ENCODE measurements at places on chromosomes 11 and 22.
A peak's percentile ranks its signal among the peaks of the same experiment; 100 is the strongest.

DNA sequence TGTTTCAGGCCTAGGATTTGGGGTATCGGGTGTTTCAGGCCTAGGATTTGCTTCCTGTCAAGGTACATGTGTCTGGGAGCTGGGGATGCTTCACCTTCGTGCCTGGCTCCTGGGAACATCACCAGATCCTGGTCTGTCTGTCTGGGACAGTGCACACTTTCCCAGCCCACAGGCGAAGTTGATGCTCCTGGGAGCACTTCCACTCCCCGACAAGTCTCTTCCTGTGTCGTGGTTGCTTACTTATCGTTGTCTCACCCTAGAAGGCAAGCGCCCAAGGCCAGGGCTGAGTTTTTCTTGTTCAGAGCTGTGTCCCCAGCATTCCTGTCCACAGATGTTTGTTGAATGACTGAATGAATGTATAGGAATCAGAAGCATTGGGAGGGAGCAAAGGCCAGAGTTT, 71.5 kb downstream of the LINC01488 start:
- no peak for DNase-seq

DNA sequence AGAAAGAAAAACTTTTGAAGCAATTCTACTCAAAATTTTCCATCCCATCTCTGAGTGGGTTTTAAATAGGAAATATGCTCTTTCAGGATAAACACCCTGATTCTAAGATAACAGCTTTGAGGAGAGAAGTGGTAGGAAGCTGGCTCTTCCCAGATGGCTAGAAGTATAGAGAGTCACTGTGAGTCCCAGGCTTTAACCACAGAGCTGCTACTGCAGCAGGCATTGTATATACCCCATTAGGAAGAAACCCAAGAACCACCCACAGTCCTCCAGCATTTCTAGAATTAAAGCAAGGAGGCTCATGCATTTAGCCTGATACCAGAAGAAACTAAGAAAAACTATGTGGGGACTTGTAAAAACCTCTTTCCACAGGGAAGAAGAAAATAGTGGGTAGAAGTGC, 1405.6 kb upstream of the TENM4 start:
- DNase-seq, result no peak

GRCh38 chr22:30824711-30825110, 130.0 kb downstream of the OSBP2 start:
- no peak for DNase-seq

- no peak for DNase-seq
Measured at GRCh38 chr11:113632981-113633380, 73.1 kb downstream of the TMPRSS5 start.

DNA sequence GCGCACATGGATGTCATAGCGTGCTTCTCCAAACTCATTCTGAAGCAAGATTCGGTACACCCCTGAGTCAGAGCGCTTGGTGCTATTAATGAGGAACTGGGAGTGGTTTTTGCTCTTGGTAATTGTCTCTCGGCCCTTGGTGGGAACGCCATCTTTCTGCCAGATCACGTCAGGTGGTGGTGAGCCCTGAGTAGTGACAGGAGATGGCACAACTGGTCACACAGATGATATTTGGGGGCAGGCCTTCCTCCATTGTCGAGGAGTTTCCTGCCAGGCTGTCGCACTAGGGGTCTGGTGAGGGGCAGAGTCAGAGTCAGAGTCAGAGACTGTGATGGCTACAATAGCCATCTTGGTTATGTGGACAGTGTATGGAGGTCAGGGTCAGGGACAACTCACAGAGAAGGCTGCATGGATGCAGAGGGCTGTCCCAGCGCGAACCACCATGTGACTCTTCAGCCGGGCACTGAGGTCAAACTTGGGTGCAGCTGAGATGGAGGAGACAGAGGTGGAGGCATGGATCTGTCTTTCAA, 9.3 kb downstream of the TMEM86A start:
- DNase-seq, result no peak

DNA sequence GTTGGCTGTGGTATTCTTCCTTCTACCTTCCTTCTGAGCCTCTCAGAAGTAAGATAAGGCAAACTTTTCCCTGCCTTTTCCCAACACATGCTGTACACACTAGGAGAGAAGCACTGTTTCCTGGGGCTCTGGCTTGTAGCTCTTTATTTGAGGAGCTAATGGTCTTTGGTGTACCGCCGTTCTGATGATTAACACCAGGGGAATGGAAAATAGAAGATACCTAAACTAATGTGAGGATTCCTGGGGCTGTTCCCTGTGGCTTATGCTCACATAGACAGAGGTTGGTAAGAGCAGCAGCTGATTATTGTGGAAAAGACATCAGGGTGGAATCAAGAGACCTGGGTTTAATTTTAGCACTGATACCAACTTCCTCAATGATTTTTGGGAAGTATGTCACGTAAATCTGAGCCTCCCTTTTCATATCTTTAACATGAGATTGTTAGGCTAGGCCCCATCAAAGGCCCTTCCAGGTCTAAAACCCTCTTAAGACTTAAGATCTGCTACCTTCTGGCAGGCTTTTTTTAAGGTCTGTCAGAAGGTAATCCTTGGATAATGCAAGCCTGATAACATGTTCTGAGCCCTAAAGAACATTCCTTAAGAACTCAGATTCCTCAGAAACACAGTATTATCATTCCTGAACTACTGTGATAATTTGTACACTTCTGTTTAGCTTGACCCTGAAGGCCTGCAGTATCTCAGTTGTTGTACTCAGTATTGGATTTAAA, 24.8 kb upstream of the RCE1 start:
- no peak for DNase-seq

GRCh38 chr11:1390569-1391164, 933 bp downstream of the BRSK2 start:
- DNase-seq, result no peak

DNA sequence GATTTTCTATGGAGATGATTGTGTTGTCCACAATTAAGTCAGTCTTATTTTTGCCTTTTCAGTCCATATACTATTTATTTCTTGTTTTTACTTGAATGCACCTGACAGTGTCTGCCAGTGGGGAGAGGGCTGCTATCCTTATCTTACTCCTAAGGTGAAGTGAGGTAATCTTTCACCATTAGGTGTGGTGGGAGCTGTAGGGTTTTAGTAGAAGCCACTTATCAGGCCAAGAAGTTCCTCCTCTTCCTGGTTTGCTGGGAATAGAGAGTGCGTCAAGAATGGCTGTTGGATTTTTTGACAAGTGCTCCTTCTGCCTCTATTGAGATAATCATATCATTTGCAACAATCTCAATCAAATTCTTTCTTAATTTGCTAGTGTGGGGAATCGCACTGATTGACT, 108.4 kb downstream of the KCNQ1 start:
- DNase-seq, result no peak

DNA sequence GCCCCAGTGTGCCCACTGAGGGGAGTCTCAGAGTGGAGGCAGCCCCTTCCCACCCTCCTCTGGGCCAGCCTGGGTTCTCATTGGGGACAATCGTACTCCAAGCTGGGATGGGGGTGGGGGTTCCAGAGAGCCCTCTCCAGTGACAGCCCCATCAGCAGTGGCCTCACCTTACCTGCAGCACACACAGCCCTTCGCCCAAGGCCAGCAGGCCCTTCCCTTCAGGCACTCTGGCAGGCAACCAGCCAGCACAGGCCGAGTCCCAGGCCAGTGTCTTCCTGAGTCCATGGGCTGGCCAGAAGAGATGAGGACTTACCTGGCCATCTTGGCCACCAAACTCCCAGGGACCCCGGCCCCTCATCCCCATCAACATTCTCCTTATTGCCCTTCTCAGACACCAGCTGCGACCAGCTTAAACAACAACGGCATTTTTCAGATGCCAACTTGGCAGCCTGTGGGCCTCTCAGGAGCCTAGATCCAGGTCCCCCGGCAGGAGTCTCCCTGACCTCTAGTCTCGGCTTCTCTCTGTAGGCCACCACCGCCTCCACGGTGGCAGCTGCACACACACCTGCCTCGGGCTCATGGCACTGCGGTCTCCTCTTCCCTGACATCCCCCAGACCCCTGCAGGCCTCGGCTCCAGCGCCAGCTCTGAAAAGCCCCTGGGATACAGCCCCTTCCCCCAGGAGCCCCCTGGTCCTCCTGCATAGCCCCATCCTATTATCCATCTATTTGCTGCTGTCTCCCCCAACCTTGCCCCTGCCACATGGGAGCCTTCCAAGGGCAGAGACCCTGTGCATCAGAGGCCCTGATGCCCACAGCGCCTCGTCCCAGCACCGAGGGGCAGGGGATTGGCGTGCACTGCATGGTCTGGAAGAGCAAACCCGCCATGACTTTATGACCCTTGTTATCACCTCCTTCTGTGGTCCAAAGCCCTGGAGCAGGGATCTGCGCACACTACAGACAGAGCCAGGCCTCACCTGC, 111.2 kb upstream of the FGF3 start:
- DNase-seq, result no peak

DNA sequence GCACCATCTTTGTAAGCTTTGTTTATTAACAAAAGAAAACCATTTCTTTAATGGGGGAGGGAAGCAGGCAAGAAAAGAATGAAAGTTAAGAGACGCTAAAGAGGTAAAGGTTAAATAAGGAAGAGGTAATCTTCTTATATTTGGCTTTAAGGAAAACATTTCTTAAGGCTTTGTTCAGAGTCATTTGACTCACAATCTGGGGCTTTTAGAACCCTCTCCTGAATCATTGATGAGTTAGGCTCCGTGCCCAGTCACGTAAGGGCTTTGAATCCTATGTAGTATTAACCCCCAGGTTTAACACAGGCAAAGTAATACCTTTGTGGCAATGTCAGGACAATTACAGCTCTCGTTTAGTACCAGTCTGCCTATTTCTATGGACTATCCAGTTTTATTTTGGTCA, 26.1 kb downstream of the MADD start:
- DNase-seq, result no peak

DNA sequence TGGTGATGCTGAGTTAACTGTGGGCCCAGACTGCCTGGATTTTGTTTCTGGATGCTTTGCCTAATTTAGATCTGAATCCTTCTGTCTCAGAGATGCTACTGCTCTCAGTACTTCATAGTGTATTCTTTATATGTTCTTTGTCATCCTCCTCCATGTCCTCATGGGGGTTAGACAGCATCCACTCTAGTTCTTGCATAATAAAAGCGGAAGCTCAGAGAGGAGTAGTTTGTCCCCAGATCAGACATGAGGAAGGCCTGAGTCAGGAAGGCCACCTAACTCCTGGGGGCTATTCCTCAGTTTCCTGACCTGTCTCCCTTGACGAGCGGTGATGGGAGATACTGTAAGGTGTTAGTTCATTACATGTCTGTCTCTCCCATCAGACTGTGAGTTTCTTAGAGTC, 90.2 kb downstream of the SCN3B start:
- DNase-seq, result no peak

DNA sequence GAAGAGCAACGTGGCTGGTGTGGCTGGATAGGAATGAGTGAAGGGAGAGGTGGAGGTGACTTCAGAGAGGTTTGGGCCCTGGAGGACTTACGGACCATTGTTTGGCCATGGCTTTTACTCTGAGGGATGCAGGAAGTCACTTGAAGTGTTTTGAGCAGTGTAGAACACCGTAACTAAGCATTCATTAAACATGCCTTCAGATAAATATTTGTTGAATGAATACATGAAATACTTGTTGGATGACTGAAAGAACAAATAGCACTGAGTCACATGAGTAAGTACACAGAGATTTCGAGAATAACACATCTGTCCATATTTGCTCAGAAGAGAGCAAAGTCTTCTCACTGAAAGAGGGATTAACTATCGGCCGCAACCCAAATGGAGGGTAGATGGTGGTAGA, 182.7 kb upstream of the SNX19 start:
- DNase-seq, result no peak

GRCh38 chr11:130388607-130389205, 39.7 kb downstream of the ADAMTS8 start:
- DNase-seq, result peak; percentile 23

- DNase-seq, result no peak
Measured at GRCh38 chr11:72764503-72764902, 12.3 kb upstream of the ARAP1 start.

DNA sequence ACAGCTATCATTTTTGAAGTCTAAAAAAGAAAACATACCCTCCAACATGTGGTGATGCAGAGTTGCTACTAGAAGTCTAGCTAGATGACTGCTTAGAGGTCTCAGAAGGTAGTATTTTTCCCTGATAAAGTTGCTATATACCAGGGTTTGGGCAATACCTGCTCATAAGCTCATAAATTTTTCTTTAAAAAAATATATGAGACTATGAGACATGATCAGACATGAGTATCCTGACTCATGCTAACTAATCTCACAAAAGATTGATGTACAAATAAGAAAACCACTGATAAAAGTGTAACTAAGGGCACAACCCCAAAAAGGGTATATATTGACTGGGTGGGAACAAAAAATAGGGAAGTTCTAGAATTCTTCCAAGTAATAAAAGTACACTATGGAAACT, 740.9 kb downstream of the METTL15 start:
- no peak for DNase-seq

DNA sequence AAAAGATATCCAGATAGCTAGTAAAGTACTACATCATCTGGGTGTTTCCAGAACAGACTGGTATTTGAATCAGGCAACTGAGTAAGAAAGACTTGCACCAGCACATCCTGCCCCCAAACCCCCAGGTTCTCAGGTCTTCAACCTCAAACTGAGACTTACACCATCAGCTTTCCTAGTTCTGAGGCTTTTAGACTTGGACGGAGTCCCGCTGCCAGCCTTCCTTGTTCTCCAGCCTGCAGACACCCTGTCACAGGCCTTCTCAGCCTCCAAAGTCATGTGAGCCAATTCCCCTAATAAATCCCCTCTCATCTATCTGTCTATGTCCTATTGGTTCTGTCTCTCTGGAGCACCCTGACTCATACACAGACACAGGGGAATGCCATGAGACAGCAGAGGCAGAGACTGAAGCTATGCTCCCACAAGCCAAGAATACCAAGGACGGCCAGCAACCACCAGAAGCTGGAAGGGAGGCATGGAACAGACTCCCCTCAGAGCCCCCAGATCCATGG, 10.9 kb downstream of the SMCO4 start:
- no peak for DNase-seq

DNA sequence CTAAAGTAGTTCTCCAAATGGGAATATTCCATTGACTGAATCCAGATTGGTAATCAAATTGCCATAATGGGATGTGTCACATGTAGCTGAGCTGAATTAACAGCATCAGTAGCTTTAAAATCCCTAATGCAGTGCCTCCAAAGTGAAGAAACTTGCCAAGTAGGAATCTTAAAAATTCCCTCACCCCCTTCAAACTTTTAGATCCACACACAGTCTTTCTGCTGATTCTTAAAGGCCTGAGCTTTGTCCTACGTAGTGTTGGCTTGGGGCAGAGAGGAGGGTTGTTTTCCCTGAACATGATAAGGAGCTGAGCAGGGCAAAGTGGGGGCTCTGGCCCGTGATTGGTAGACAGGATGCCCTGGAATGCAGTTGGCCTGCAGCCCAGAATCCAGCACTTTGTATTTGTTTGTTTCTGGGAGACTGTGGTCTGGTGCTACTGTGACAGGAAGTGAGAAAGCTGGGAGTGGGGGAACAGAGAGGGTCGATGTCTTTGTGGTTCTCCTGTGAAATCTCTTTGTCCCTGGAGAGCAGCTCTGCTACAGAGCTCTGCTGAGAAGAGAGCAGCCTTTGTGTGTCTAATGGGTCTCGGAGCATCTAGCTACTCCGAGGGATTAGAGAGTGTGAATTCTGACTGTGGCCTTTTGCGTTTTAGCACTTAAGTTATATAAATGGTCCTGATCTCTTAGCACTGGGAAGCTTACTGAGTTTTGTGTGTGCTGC, 16.9 kb downstream of the CTNND1 start:
- DNase-seq, result no peak

All from activated naive CD8-positive, alpha-beta T cell treated with anti-CD3 and anti-CD28 coated beads for 36 hours (primary cell).